ENCODE measurements at places on chromosomes 1 and 21.

- no peak for DNase-seq
These were observed 746 bp downstream of the DYRK1A start for GRCh38 chr21:37367336-37367702.

- no peak for DNase-seq
These were observed 126.0 kb downstream of the SYF2 start for GRCh38 chr1:25106352-25106751.

DNA sequence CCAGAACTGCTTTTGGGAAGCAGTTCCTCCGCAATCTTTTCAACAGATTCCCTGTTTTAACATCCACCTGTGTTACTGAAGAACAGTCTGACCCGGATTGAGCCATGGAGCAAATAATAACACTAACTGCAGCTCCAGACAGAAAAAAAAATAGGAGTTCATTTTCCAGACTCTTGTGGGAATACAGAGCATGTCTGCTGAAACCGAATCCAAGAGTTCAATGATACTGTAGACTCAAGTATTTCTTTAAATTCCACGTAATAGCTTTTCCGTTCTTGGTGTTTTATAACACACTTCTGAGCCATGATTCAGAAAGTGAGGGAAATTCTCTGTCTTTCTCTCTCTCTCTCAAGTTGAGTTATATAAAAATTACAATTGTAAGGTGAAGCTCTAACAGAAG is 60.6 kb downstream of the DDAH1 start:
- no peak for DNase-seq

GRCh38 chr1:245952383-245953026 is 554.6 kb downstream of the SMYD3 start:
- DNase-seq: no peak

DNA sequence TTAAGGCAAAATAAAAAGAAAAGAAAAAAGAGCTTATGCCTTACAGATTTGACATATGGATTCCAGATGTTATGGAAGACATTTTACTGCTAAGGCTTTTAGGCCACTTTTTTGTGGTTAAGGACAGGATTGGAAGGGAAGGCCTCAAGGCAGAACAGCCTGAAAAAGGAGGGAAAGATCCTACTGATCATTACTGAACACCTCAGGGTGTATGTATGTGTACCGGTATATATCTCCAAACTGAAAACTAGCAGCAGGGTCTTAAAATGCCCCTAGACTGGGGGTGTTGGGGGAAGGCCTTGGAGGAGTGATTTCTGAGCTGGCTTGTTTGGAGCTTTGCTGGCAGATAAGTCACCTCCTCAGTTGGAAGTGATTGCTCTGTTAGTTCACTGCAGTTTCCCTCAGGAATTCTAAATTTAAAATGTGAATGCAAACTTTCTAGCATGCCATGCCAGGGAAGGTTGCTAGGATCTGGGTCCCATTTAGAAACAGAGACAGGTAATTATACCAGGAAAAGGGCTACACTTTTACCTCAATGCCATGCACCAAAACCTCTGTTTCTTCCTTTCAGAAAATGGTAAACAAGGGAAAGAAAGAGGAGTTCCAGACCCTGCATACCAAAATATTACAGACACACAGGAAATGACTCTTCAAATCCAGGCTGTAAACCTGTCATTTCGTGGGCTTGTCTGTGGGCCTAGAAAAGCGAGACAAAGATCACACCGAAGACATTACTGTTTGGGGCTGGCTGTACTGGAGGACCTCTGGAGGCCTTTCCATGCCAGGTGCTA is 15.0 kb downstream of the C1orf52 start:
- DNase-seq: no peak

DNA sequence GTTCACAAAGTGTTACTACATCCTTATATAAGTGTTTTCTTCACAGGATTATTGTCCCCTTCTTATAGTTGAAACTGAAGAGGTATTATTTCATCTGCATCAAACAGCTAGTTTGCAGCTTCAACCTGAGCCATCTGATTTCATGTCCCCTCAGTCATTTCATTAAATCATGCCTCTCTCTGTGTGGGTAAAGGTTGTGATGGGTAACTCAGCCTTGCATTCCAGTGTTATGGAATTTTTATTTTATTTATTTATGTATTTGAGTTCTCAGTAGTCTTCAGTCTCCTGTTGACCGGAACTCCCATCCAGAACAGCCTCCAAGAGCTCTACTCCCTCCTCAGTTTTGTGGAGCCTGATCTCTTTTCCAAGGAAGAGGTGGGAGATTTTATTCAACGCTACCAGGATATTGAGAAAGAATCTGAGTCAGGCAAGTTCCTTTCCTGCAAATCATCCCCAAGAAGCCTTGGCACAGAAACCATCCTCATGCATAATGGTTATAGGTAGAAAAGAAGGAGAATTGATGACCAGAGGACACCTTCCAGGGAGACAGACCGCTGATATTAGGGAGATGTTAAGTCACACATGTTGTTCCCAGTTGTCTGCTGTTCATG is 21.8 kb downstream of the CHD1L start:
- no peak for DNase-seq

- no peak for DNase-seq
These were observed 27.3 kb downstream of the EIF4G3 start for GRCh38 chr1:21149430-21149854.

GRCh38 chr1:30811187-30811586 is 53.6 kb upstream of the LAPTM5 start:
- DNase-seq: no peak

DNA sequence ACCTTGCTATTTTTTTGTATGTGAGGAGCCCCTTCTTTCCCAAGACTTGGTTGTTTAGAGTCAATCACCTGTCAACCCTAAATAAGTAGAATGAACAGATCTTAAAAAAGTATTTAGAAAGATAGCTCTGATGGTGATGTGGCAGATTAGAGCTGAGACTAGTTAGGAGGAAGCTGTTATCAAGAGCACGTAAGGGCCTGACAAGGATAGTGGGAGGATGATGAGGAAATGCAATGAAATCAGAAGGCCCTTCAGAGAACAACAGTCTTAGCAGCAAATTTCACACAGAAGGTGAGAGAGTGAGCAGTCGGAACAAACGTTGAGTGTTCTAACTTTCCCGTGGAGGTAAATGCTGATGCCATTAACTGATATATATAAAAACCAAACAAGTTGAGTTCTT is 15.9 kb upstream of the S1PR1 start:
- no peak for DNase-seq

GRCh38 chr1:94039514-94039870 is 81.5 kb downstream of the ABCA4 start:
- no peak for DNase-seq

DNA sequence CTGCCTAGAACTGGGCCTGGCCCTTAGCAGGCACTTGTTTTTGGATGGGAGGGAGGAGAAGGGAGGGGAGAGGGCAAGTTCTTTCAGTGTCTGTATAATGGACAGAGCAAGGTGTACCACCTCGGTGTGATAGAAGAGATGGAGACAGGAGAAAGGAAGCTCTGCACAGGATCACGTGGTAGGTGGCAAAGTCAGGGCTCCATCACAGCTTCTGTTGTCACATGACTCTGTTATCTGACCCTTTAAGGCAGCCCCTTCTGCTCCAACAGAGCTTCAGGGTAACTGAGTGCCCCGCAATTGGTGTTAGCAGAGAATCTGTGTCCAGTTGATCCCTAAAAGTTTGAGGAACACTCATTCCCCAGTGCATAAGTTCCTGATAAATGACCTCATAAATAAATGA is 16.5 kb upstream of the ETS2 start:
- no peak for DNase-seq

GRCh38 chr1:54502342-54502741 is 45.7 kb upstream of the ACOT11 start:
- DNase-seq: no peak

GRCh38 chr1:180381184-180381580 is 121.2 kb downstream of the ACBD6 start:
- DNase-seq: no peak

- DNase-seq: no peak
These were observed 616 bp downstream of the TAF12 start for GRCh38 chr1:28642056-28642846.

GRCh38 chr21:21165063-21165645 is 166.9 kb downstream of the NCAM2 start:
- DNase-seq: no peak

GRCh38 chr1:45570631-45571030 is 13.2 kb upstream of the NASP start:
- no peak for DNase-seq

GRCh38 chr1:114094363-114094634 is 59.4 kb downstream of the SYT6 start:
- DNase-seq: no peak

DNA sequence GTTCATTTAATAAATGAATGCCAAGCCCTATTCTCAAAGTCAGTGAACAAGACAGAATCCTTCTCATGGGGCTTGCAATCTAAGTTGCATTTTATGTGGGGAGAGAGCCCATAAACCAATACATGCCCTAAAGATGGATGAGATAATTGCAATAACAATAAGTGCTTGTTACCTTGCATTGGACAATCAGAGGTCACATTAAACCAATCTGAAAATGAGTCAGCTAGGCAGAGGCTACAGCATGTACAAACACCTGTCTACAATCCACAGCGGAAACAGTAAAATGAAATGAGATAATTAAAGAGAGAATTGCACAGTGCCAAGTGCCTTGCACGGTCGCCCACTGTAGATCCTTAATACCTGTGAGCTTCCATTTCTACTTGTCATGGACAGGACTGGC is 7.4 kb upstream of the IGFN1 start:
- no peak for DNase-seq

- DNase-seq: no peak
These were observed 13.4 kb downstream of the LRRC39 start for GRCh38 chr1:100164702-100165101.

DNA sequence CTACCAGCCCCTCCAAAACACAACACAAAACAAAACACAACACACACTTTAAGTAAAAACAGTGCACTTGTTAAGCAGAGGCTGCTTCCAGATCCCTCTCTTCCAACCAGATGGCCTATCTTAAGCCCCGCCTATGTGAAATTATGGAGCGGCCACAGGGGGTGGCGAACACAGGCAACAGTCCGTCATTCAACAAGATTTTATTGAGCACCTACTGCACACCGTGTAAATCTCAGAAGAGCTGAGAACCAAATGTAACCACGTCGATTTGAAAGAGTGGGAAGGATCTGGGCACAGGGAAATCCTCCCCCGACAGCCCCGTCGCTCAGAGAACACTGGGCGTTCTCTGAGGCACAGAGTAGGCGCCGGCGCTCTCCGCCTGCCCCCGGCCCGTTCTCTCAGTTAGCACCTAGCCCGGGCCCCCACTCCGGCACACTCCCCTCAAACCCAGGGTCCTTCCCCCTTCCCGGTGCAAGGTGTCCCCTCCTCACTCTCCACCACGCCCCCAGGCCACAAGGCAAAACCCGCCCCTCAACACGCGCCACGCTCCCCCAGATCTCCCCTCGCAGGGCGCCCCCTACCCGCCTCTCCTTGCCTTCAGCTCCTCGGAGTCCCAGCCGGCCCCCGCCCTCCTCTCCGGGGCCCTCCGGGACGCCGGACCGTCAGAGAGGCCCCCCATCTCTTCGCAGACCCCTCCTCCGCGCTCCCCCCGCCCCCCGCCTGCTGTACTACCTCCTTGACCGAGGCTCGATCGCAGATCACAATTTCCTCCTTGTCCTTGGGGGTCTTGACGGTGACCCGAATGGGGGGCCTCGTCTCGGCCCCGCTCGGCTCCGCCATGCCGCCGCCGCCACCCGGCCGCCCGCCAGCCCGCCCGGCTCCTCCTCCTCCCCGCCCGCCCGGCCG is 483 bp downstream of the UBQLN4 start:
- no peak for DNase-seq

DNA sequence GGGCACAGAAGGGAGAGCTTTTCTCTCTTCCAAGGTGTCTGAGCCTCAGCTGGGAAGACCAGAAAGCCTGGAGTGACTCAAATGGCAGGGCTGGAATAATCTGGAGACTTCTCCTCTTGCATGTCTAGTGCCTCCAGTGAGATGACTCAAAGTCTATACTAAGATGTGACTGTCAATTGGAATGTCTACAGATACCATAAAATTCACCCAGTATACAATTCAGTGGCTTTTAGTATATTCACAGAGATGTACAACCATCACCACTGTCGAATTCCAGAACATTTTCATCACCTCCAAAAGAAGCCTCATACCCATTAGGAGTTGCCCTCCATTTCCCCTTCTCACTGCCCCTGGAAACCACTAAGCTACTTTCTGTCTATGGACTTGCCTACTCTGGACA is 47.9 kb upstream of the CNN3 start:
- DNase-seq: no peak

DNA sequence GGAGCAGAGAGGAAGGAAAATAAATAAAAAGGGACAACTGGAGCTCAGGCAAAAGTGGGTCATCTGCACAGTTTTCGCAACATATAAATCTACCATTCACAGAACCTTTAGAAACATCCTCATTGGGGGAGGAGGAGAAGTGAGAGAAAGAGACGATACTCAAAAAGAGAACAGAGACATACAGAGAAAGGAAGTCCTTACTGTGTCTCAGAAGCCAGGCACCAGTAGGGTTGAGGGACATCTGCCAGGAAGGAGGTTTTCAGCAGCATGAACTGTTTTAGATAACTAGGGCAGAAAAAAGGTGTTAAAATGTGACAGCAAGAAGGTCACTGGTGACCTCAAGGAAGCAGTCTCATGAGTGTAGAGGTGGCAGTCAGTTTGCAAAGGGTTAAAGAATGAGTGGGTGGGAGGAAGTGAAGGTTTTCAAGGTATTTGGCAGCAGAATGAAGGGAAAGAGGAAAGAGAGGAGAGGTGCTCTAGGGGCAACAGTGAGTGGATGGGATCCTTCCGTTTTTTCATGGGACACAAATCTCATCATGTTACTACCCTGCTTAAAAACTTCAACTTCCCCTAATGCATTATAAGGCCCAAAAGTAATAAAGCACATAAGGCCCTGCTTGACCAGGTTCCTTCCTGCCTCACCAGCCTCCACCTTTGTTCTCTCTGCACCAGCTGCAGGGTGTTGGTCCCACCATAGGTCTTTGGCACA is 9.5 kb downstream of the JAK1 start:
- no peak for DNase-seq

DNA sequence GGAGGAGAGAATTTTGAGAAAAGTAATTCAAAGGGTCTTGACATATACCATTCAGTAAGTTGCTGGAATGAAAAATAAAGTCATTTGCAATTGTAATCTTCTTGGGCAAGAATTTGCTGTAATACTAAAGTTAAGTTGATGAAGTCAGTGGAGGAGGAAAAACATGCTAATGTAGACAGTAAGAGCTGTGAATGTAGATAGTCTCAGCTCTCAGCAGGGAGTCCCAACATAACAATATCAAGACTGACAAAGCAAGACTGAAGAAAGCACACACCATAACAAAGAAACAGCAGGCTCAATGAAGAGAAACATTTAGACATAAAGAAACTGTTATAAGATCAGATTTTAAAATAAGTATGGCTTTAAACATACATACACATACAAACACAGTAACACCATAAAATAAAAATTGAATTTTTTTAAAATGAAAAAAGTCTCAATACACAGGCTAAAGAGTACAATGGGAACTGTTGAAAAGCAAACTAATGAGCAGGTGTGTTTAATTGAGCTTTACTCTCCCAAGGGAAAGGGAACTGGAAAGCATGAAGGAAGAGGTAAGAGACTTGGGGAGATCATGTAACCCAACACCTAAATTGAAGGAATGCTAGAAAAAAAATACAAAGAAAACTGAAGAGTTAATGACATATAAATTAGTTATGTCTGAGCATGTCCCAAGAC is 336.3 kb upstream of the NCAM2 start:
- no peak for DNase-seq
